ENCODE measurements at places on chromosomes 7 and 10.

DNA sequence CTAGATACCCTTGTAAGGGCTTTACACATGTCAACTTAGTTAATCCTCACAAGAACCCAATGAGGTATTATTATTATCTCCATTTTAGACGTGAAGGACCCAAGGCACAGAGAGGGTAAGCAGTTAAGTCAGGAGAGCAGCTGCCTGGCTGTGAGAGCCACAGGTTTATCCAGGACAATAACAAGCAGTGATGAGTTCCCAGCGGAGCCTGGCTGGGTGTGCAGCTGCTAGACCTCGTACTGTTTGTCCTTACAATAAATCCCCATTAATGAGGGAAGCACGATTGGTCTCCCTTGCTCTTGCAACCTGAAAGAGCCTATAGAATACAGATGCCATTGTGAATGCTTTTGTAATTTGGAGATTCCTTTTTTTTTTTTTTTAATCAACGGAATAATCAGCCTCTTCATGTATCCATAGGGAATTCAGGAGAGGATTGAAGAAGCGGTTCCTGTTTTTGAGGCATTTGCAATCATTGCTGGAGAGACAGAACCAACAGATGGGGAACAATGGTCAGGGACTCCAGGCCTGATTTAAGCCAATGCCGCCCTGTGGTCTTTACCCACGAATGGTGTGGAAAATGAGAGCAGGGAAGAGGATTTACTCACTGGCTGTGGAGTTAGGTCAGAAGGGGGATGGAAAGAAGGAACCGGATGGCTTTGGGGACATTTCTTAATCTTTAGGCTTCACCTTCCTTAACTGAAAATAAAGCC is 12.3 kb upstream of the ASB4 start:
- no peak for DNase-seq

DNA sequence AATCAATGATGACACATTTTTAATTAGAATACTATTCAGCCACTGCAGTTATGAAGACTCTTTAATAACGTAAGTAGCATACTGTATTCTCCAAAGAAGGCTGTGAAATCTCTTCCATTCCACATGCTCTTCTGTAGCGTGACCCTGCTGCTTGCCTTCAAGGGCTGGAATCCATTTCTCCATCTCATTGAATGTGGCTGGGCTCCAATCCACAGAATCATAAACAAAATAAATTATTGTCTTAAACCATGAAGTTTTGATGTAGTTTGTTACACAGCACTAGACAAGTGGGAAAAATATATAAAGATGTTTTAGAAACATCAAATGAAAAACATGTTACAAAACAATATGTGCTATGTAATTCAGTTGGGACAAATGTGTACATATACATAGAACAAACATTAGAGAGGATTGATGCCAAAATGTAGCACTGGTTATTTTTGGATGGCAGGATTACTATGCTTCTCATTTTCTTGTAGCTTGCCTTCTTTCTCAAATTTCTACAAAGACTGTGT is 410.8 kb upstream of the PODXL start:
- DNase-seq: no peak

DNA sequence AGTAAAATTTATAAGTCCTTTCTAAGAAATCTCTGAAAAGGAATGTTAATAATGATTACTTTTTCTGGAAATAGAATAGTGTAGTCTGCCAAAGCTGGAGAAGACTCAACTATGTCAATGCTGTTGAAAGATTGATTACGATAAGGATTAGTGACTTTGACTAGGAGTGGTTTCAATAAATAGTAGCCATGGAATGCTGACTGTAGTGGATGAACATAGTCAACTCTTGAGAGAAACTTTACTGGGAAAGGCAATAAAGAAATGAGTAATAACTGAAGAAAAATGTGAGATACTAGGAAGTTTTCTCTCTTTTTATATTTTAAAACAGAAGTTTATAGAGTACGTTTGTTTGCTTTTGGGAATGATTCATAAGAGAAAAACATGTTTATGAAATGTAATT is 105.0 kb upstream of the CDK13 start:
- DNase-seq: no peak

- DNase-seq: no peak
Observed at GRCh38 chr7:30476459-30477145, 2.0 kb downstream of the NOD1 start.

DNA sequence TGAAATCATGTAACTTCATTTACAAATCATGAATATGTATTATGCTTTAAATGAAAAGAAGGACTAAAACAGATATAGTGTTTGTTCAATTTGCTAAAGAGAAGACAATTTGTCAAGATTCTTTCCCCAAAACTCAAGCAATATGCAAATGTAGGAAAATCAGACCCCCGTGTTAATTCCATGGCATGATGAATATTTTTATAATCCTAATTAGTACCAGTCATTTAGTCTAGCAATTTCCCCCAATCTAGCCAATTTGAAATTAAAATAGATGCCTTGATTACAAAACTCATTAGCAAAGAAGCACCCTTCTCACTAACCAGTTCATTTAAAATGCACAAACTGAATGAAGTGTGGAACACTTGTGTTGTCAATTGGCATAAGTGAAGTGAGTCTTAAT is 347.6 kb downstream of the SORCS3 start:
- no peak for DNase-seq

GRCh38 chr10:68496072-68496471 is 24.3 kb upstream of the DNA2 start:
- no peak for DNase-seq

GRCh38 chr7:139034855-139035585 is 822 bp downstream of the ZC3HAV1L start:
- no peak for DNase-seq

DNA sequence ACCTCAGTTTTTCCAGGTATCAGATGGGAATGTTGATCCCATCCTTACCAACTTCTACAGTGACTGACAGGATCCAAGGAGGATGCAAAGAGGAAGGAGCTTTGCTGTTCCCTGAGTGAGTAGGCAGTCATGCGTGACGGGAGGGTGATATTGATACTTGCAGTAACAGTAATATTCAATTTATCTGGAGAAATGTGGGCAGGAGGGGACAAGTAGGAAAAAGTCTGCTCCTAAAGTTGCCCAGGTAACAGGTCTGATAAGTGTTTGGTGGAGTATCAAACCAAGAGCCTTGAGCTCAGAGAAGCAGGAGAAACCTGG is 3.3 kb upstream of the ZCCHC24 start:
- no peak for DNase-seq

DNA sequence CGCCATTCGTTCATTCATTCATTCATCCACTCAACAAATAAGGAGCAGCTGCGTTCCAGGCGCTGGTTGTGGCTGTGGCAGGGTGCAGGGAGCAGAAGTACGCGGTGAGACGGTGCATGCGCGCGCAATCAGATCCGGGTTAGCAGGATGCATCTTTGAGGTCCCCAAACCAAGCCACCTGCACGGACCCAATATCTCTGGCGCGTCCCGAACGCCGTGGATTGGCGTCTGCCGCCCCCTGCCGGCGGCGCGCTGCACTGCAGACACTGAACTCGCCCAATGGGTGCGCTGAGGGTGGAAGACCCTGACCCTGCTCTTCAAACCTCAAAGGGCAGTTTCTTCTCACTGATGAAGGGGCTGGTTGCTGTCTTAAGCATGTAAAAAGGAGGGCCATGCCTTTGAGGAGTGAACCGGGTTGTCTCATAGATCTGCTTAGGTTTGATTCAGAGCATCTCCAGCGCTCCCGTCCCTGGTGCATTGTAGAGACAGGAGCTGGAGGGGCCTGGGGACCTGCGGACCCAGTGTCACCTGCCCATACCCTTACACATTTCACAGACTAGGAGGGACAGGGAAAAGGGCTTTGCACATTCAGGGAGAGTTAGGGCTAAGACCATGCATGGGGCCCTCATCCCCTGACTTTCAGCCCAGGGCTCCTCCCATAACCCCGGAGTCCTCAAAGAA is 102.5 kb downstream of the RAMP3 start:
- peak; percentile 65 for DNase-seq

- no peak for DNase-seq
Observed at GRCh38 chr10:101351017-101351416, 2.9 kb upstream of the BTRC start.

GRCh38 chr10:73780966-73781365 is 882 bp upstream of the CHCHD1 start:
- no peak for DNase-seq

DNA sequence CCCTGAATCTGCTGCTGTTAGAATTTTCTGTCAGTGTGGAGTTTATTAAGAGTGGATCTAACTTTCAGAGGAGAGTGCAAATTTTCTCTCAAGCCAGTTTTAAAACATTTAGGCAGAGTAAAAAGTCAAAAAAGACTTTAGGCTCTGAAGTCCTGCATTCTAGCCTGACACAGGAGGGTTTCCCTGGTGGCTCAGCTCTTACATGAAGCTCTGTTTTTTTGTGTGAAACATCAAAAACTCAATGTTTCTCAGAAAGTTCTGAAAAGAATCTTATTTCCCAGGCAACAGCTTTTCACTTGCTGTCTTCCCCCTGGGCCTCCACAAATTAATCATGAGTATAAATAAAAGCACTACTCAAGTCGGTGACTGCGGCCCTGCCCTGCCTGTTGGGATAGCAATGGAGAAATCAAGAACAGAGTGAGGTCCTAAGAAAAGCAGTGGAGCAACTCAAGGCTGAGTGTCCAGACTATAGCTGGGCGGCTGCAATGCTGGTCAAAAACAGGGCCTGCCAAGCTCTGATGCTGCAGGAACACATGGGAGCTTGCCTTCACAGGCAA is 22.3 kb upstream of the WDR11 start:
- no peak for DNase-seq

GRCh38 chr10:67733511-67733910 is 37.5 kb upstream of the CTNNA3 start:
- DNase-seq: no peak

GRCh38 chr10:57303566-57303965 is 942.5 kb upstream of the ZWINT start:
- no peak for DNase-seq

DNA sequence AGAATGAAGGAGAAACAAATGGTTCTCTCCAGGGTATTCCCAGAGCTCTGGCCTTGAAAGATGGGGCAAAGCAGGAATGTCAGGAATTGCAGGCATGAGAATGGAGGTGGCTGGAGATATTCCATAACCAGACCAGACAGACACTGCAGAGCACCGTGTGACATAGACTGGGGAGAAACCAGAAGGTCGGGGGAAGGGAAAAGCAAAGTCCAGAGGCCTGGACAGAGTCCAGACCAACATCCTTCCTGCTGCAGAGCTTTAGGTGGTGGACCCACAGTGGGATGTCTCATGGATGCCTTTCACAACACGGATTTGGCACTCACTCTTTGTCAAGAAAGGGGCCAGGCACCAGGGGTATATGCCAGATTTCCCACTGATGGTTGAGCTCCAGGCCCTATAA is 177.2 kb upstream of the INHBA start:
- no peak for DNase-seq

- no peak for DNase-seq
Observed at GRCh38 chr10:123326674-123327073, 172.5 kb downstream of the BUB3 start.

- DNase-seq: no peak
Observed at GRCh38 chr10:22705527-22705926, 8.9 kb downstream of the PIP4K2A start.

- no peak for DNase-seq
Observed at GRCh38 chr7:93218997-93219827, 7.1 kb downstream of the HEPACAM2 start.

- no peak for DNase-seq
Observed at GRCh38 chr7:38453168-38453567, 178.0 kb downstream of the AMPH start.

DNA sequence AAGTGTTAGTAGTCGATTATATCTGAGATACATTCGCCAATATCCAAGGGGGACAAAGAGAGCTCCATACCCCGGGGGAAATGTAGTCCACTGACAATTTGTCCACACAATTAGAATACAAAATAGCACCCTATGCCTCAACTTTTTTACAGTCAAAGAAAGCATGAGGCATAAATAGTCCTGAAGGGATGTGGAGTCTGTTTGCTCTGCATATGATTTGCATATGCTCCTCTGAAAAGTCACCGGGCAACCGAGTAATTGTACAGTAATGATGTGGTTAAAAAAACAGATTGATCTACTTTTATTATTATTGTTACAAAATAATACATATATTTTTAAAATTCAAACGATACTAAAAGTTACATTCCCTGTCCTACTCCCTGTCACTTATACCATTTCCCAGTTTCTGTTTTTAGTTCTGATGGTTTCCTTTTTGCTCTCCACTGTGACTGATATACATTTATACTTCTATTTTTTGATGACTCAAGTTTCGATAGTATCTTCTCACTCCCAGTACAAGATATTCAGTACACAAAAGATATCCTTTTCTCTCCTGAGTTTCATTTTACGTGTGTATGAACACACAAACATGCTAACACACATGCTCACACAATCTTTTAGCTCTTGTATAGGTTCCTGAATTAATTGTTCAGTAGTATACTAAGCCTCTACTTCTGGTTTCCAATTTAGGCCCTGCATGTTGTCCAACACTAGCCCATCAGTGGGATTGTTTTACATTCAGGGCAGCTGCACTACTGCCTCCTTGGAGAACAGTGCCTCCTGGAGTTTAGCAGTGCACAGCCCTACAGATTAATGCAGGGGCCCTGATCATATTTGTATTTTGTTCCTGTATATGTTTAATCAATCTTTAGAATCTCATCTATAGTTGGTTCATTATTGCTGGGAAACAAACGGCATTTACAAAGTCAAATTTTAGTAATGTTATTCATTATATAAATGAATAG is 130.9 kb downstream of the TES start:
- no peak for DNase-seq

DNA sequence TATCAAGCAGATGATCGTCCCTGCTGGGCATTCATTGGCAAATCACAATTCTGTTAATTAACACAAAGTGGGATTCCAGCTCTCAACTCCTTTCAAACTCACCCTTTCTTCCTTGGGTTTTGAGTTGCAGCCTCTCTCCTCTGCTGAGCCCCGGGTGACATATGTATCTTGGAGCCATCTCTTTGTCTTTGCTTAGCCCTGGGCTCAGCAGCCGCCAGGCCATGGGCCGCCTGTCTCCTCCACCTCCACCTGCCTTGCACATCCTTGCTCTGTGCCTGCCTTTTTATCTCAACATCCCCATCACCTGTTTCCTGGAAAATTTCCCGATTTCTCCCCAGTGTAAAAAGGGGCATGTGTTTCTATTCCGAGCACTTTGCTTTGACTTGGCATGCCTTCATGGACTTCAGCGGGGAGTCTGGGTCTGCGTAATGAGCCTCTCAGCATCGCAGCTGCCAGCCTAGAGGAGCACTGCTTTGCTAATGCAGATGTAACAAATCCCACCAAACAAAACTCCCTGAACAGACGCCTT is 141.3 kb upstream of the AGK start:
- DNase-seq: no peak

GRCh38 chr7:155698633-155699032 is 54.2 kb downstream of the RBM33 start:
- DNase-seq: no peak

- no peak for DNase-seq
Observed at GRCh38 chr7:148266795-148267194, 323.8 kb upstream of the C7orf33 start.
